ENCODE measurements at places on chromosomes 7 and 10.

- DNase-seq: no peak
Measured at GRCh38 chr10:51745397-51745796, 46.0 kb upstream of the CSTF2T start.

DNA sequence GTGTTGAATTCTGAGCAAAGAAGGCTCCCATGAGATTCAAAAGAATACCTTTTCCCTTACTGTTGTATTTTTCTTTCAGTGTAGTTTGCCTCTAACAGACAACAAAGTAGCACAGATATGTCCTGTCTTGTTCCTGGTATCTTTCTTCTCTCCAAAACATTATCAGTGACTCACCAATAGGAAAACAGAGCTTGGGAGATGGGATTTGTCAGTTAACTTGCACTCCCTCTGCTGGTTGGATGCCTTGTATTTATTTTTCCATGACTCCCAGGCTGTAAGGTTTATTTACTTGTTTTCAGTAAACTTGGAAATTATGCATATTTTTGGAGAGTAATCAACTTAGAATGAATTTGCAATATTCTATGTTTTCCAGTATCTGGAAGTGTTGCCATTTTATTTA lies 129.7 kb downstream of the SAMD9 start:
- peak; percentile 5 for DNase-seq

DNA sequence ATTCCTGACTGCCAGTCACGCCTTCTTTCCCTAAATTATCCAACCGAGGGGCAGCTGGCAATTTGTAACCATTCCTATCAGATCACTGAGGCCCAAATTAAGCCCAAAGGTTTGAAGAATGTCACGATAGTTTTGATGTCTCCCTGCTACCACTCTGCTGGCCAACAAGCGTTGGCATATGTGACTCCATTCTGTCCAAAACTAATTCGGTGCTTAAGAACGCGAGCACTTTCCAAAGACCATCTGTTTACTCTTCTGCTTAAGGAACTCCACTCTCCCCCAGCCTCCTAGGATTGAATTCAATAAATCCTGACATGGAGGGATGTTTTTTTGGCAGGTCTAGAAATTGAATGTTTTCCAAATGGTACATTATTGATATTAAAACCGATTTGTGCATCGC lies 131.5 kb upstream of the CTBP2 start:
- no peak for DNase-seq

GRCh38 chr7:36570528-36571189 lies 153.6 kb downstream of the AOAH start:
- no peak for DNase-seq

DNA sequence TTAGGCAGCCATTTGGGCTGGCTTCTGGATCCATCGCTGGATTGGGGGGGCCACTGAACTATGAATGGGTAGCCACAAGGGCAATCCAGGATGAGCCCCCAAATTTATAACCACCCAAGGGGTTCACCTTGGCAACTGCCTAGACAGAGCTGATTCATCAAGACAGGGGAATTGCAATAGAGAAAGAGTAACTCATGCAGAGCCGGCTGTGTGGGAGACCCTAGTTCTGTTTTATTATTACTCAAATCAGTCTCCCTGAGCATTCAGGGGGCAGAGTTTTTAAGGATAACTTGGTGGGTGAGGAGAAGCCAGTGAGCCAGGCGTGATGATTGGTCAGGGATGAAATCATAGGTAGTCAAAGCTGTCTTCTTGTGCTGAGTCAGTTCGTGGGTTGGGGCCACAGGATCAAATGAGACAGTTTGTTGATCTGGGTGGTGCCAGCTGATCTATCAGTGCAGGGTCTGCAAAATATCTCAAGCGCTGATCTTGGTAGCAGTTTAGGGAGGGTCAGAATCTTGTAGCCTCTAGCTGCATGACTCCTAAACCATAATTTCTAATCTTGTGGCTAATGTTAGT lies 57.9 kb downstream of the DNAJB9 start:
- DNase-seq: no peak

GRCh38 chr7:24652251-24652939 lies 79.1 kb downstream of the PALS2 start:
- DNase-seq: no peak

GRCh38 chr7:27107391-27108381 lies 5.2 kb upstream of the HOXA2 start:
- DNase-seq: no peak

DNA sequence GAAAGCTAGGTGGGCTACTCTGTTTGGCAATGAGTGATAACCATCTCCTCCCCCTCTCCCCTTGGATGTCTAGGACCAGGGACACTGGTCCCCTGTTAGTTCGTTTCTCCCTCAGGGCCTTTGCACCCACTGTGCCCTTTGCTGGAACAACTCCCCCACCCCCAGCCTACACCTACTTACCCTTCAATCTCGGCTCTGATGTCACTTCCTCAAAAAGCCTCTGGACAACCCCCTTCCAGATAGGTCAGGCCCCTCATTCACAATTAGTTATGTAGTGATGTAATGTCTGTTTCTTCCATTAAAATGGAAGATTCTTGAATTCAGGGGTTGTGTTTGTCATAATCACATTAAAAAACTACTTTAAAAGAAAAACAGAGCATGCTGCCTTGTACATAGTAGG lies 152.9 kb downstream of the SNX10 start:
- no peak for DNase-seq

DNA sequence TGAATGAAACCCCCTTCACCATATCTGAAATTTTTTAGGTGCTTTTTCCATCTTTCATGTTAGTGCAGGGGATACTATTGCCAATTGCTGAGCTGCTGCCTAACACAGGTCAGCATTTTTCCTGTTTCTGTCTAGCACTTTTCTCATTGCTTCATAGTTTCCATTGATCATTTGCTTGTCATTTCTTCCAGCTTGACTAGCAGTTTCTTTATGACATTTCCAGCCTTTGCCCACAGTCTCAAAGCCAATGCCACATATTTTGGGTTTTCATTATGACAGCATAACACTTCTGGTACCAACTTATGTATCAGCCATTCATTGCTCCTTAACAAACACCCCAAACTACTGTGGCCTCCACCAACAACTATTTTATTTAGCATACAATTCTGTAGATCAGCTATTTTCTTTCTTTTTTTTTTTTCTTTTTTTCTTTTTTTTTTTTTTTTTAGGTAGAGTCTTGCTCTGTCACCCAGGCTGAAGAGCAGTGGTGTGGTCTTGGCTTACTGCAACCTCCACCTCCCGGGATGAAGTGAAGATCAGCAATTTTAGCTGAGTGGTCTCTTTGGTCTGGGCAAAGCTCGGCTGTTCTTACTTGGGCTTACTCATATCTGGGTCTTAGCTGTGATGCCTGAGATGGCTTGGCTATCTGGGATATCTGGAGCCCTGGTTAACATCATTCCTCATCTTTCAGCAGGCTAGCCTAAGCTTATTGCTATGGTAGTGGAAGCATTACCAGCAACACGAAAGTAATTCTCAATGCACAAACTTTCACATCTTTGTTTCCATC lies 102.3 kb downstream of the EPC1 start:
- DNase-seq: no peak

DNA sequence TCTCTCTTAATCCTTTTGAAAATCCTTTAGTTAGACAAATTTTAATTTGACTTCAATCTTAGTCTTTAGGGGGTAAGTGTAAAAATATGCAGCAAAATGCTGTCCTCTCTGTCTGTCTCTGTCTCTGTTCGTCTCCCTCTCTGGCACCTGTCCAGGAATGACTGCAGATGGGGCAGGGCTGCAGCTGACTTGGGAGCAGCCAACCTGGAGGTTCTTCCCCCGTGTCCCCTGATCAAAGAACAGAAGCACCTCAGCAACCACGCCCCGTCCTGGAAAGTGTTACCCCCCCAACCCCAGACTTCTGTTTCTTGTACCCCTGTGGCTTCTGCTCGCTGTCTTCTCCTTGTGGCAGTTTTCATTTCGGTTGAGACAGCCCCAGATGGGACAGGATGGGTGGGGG lies 141.6 kb upstream of the NPS start:
- DNase-seq: no peak

DNA sequence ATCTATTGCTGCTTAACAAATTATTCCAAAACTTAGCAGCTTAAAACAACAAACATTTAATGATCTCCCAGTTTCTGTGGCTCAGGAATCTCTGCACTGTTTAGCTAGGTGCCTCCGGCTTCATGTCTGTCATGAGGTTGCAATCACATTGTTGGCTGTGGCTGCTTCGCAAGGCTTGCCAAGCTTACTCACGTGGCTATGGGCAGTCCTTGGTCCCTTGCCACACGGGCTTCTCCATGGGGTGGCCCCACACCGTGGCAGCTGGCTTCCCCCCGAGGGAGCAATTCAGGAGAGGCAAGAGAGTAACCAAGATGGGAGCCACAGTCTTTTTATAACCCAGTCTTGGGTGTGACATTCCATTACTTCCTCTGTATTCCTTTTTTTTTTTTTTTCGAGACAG lies 67.4 kb downstream of the NEURL1 start:
- no peak for DNase-seq

DNA sequence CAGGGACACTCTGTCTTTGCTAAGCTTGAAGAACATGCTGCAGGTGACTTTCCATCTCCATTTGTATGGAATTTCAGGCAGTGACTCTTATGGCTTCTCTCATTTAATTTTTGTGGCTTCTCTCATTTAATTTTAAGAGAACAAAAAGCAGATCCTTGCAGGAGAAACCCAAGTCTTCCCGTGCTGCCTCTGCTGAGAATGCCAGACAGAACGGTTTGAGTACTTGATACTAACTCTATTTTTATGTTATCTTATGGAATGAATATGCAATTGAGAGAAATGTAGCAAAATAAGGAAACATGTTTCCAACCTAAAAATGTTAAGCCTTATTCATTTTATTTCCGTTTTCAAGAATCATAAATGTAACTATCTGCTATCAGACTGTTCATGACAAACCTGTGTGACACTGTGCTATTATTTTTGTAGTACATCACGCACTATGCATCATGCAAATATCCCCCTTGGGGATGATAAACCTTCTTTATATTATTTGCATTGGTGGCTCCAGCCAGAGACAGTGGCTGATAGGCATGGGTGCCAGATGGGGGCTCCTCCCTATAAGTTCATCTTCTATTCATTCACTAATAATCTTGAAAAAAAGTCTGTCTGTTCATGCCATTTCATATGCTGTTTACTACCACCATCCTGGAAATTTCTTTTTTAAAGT lies 6.9 kb upstream of the RAPGEF5 start:
- DNase-seq: no peak

- DNase-seq: no peak
Measured at GRCh38 chr7:112238852-112239610, 32.5 kb downstream of the ZNF277 start.

DNA sequence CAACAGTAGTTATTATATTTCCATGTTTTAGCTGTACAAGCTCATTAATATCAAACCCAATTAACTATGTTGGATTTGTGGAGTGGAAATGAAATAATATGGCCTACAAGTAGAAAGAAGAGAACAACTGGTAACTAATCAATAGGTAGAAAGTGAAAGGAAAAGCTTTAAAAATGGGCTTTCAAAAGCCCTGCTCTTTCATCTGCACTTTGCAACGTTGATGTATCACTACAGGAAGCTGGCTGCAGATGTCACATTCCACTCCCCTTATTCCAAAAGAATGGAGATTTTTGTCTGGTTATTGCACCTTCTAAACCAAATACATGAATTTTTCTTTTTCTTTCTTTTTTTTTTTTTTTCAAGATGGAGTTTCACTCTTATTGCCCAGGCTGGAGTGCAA lies 11.7 kb upstream of the MKI67 start:
- DNase-seq: no peak

DNA sequence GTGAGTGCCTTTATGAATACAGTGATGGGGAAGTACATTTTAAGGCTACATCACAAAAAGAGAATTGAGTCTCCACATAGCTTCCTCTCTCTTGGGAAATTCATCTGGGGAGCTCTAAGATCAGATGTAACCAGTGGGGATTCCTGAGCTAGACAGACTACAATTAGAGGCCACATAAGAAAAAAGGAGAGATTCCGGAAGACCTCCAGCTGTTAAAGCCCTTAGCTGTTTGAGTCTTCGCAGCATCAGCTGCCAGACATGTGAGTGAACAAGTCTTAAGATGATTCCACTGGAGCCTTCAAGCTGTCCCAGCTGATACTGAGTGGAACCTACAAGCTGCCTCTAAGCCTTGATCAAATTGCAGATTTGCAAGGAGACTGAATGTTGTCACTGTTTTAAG lies 448.5 kb downstream of the NXPH1 start:
- no peak for DNase-seq

DNA sequence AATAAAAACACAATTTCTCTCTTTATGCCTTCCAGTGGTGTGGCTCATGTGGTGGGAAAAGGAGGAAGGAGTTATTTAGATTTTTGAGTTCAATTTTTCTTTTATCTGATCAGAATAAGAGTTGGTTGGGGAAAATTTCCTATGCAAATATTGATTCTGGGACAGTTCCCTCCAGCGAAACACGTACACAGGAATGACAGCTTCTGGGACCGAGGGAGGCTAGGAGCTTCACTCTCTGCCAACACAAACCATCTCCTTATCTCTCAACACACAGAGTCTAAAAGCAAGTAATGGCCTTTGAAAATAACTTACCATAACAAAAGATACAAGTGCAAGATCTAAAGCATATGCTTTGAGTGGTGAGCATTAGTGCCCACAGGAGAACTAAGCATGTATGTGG lies 122.7 kb downstream of the RAPGEF5 start:
- no peak for DNase-seq

DNA sequence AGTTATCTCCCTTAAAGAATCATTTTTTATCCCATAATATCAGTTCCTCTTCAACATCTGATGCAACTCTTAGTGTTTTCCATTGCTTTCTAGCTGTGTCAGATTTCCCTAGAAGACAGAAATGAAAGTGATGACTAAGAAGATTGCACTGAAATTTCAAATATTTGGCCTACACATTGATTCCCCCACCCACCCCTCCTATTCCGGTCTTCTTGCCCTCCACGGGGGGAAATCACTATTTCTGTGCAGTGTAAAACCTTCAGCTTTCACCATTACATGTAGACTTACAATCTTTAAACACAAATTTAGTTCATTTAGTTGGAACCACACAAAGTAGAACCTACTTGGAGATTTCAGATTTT lies 63.7 kb upstream of the IL6 start:
- no peak for DNase-seq

DNA sequence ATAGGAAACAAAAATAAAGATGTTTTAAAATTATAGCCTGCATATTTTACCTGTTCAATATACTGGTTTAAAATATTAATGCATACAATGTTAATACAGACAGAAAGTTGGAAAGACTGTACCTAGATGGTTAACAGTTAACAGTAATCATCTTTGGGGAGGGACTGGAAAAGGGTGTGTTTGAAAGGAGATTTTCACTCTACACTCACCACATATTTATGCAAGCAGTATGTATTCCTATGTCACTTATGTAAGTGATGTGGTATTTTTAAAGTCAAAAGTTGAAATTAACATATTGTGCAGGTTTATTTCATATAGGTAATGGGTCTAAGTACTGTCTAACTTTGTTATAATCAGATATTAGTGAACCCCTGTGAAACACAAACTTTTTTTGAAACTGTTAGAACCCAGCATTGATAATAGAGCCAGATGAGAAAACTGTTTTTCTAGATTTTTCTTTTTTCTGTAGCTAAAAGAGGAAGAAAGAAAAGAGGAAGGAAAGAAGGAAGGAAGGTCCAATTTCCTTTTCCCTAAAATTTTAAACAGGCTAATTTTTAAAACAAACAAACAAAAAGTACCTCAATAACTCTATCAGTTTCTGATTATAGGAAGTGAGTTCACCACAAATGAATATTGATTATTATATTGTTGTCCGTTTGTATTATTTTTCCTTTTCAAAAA lies 9.0 kb upstream of the STARD3NL start:
- no peak for DNase-seq

GRCh38 chr10:130231251-130231741 lies 95.1 kb downstream of the GLRX3 start:
- no peak for DNase-seq

- DNase-seq: no peak
Measured at GRCh38 chr7:81370822-81371221, 399.0 kb downstream of the HGF start.
